Stimulated activated CD4-positive, alpha-beta T cell treated with anti-CD3 and anti-CD28 coated beads, TNF-alpha, amount 100 ng/mL, for 1 hour (primary cell): ENCODE measurements at places on chromosomes 5 and 9.

DNA sequence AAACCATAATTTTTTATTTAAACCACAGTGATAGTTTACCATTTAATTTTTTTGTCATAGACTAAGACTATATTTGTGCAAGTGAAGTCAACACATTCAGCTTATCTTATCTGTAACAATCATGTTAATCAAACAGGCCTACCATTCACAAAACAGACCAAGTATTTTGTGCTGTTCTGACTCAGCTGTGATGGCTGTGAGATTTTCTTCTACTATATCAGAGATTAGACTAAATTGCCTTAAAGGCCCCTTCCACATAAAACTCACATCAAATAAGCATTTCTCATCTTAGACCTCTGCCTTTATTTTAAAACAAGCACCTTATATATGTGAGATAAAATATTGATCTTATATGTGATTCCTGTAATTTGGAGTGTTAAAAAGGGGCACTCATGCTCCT, 13.4 kb downstream of the CCDC152 start:
- DNase-seq, result no peak

GRCh38 chr9:135278586-135278985, 191.1 kb downstream of the OLFM1 start:
- no peak for DNase-seq

- no peak for DNase-seq
These were observed 218.0 kb downstream of the DCP2 start for GRCh38 chr5:113194591-113194990.

DNA sequence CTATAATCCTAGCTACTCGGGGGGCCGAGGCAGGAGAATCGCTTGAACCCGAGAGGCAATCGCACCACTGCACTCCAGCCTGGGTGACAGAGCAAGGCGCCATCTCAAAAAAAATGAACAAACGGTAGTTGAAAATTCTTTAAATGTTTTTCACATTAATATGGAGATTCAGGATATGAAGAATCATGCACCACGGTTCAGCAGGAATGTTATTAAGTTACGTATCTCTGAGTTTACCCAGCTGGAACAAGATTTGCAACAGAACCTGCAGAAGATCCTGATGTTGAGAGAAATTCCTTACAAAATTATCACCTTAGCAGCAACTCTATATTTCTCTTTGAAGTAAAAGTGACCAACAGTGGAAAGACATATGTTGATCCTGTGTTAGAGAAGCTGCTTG, 10.0 kb downstream of the PCDHGA12 start:
- DNase-seq, result no peak

- DNase-seq, result no peak
These were observed 32.8 kb upstream of the FAM81B start for GRCh38 chr5:95358320-95358719.

DNA sequence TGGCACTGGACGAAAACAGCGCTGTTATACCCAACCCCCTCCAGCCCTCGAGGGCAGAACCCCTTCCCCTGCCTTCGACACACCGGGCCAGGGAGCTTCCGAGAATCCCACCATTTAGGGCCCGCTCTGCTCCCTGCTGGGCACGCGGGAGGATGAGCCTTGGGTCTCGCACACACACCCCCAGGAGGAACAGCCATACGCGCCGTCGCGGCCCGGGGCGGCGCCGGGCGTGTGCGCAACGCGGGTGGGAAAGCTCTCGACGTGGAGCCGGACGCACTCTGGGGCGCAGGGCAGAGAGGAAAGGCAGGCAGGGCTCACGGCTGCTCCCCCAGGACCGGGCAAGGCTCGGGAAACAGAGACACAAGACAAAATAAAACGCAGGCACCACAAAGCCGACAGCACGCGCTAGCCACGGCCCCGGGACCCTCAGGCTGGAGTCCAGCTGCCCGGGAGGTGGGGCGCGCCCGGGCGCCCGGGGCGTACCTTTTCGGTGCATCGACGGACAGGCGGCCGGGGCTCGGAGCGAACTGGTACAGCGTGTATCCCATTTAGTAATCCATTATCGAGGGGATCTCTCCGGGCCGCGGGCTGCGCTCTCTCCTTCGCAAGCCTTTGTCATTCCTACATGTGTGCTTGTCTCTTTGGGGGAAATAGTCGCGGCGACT, 789 bp downstream of the SEMA6A start:
- DNase-seq, result no peak

DNA sequence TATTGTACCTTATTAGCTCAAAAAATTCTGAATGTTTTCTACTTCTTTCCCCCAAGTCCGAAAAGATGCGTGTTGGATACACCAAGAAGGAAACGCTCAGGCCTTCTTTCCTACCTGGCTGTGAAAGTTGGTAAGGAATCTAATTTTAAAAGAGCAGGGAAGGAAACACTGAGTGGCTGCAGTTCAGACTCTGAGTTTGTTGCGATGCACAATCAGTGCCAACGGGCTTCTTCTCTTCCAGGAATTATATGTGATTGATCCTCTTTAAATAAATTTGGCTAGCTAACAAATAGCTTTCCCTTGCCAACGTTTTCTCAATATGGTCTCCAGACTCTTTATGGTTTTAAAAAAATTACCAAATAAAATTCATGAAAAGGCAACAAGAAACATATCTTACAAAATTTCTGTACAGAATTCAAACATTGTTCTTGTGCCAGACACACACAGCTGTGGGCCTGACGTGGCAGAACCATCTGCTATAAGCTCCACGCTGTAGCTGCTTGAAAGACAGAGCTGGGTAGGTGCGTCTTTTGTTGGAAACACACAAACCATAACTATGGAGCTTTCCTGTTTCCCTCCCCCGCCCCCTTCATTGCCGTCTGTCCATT, 493.1 kb downstream of the ZNF608 start:
- DNase-seq, result no peak

DNA sequence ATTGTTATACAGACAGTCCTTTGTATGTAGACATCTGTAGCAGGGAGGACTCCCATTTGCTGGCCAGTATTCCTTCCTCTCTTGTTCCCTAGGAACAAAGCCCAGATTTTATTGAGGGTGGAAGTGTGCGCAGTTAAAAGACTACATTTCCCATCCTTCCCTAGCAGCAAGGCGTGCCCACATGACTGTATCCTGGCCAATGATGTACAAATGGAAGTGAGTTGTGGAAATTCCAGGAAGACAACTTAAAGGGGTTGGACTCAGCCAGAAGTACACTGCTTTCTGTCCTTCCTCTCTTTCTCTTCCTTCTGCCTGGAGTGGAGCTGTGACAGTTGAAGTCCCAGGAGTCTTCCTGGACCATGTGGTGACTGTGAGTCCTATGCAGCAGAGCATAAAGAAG, 89.0 kb downstream of the HRH2 start:
- DNase-seq, result no peak

DNA sequence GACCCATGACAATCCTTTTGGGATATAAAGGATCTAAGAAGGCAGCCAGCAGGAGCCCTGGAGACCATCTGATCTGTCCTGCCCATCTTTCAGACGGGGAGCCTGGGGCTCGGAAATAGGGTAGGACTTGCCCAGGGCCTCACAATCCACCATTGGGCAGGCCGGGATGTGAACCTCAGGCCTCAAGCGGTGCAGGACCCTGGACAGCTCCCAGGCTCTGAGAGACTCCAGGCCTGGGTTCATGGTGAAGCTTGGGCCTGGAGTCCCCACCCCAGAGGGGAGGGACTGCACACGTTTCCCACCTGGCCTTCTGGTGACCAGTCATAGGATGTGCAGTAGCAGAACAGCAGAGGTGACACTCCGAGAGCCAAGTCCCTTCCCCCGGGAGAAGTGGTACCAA, 36.6 kb upstream of the RAPGEF1 start:
- DNase-seq, result no peak

DNA sequence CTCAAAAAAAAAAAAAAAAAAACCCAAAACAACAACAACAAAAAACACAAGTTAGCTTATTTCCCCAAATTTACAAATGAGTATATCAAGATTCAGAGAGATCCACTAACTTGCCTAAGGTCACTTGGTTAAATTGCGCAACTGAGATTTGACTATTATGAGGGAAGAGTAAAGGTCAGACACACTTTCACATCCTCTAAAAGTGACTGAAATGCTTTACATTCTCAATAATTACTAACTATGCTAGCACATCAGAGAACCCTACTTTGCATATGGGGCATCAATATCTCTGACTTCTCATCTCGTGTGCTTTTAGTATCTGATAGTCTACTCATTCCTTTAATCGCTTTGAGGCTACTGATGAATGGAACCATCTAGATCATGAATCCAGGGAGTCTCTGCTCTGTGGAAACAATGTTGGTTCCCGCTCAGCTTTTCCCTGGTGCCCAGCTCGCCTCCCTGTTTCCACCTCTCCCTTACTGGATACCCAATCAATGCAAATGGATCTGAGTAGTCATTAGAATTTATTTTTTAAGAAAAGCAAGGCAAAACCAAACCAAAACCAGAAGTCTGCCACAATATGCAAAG, 182.1 kb upstream of the TRIM32 start:
- no peak for DNase-seq

- no peak for DNase-seq
These were observed 502.5 kb downstream of the PDE4D start for GRCh38 chr5:59390989-59391388.

DNA sequence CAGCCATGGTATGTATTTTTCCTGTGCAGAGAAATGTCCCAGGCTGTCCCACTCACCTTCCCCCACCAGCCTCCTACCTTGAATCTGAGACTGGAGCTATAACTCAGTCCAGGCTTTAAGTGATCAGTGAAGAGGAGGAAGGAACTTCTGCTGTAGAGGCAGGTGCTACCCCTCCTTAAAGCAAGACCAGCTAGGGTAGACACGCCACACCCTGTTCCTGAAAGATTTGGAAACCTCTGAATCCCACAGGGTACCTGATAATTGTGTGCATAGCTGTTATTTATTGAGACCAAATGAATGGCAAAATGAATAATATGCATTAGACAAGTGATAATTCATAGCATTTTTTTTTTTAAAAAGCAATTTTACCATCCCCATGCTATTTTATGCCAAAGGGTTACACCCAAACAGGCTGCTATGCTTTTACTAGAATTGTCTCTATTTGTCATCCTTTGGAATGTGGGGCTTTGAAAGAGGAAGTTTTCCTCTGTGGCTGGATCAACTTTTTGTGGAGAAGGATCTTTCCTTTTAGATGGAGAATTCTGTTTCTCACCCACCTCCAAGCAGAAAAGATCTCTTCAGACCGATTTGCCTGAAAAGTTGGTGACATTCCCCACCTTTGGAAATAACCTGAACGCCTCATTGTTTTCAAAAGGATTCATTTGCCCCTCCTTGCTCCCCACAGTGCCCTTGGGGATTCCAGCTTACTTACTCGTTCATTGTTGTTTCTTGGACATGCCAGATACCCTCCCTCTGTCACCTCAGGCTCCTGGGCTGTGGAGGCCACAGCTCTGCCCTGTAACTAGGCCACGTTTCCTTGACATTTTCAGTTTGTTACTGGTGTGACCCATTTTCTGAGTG, 248.7 kb downstream of the NR3C1 start:
- no peak for DNase-seq

- no peak for DNase-seq
These were observed 222.4 kb upstream of the PANK3 start for GRCh38 chr5:168801567-168801966.

DNA sequence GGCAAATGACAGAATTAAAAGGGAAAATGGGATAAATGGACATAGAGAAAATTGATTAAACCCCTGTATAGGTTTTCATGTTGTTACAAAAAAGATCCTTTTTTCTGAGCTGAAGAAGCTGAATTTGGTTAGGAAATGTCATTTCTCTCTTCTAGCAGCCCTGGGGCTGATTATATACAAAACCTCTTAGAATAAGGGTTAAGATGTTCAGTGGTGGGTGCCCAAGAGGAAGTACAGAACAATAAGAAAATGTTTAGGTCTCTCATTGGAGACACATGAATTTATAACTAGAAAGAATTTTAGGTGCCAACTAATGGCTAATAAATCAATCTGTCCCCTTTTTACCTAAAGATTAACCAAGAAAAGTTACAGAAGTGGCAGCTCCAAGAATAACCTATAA, 14.2 kb downstream of the ABHD17B start:
- DNase-seq, result no peak

DNA sequence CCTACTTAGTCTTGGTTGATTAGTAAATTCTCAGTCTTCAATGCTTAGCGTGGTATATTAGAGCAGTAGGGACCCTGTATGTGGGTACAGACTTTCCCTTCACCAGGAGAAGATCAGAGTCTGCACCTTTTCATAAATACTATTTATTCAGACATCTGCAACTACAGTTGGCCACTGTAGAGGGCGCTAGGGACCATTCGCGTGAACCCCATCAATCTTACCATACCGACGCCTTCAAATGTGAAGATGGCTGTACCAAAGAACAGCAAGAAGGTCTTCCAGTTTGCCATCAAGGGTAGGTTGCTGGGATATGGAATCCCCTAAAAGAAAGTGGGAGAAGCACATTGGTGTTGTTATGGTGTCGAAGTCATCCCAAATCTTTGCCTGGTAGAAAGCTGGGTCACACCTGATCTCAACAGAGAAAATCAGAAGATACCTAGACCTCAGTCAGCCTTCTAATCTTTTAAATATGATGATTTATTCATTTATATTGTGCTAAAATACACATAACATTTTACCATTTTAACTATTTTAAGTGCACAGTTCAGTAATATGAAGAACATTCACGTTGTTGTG, 19.1 kb downstream of the SLC36A3 start:
- DNase-seq, result no peak

DNA sequence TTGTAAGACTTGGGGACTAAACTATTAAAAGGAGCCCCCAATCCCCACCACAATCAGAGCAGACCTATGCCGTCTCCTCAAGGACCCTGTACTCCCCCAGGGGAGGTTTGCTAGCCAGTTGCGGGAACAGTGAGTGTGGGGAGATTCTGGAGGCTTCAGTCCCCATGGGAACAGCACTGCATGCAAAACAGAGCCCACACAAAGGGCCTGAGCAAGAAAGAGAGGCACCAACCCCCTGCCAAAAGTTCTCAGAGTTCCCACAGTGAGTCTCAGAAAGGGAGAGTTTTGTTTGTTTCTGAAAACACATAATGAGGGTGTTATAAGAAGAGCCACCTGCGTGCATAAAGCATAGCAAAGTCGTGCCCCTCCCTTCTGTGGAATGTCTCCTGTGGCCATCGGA, 56.6 kb downstream of the CFAP90 start:
- DNase-seq, result no peak

DNA sequence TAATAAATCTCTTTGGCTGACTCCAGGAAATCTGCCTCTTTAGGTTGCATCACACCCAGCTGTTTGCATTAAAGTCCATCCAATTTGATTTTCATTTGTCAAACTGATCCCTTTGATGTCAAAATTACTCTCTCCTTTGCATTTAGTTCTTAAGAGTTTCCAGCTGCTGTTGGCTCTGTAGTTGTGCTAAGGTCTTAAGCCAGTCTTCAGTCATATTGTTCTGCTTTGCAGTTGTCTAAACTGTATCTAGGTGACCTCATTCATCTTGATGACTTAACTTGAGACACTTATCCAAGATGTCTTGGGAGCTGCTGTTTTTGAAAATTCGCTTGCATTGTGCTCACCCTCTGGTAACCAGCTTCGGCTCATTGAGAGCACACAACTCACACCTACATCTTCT, 386.9 kb upstream of the TLE4 start:
- DNase-seq, result no peak

- DNase-seq, result no peak
These were observed 278.4 kb downstream of the EBF1 start for GRCh38 chr5:158821331-158821730.

- DNase-seq, result no peak
These were observed 45.3 kb upstream of the RICTOR start for GRCh38 chr5:39119404-39120051.
